Endothelial cell (in vitro differentiated cells): ENCODE measurements at places on chromosomes 13 and 19. TPM values are rescaled to one million over a fixed set of nuclear protein-coding genes. Genes with fewer than 3 reads are reported as not detected.

OVOL3 gene
- not detected for total RNA-seq

ZNF577 gene
- total RNA-seq, result 9.3 TPM

- no peak for DNase-seq
These were observed 3.3 kb upstream of the ZNF556 start for GRCh38 chr19:2863816-2864215.

- no peak for DNase-seq
These were observed 499.5 kb upstream of the GPC6 start for GRCh38 chr13:92727118-92727517.

DNA sequence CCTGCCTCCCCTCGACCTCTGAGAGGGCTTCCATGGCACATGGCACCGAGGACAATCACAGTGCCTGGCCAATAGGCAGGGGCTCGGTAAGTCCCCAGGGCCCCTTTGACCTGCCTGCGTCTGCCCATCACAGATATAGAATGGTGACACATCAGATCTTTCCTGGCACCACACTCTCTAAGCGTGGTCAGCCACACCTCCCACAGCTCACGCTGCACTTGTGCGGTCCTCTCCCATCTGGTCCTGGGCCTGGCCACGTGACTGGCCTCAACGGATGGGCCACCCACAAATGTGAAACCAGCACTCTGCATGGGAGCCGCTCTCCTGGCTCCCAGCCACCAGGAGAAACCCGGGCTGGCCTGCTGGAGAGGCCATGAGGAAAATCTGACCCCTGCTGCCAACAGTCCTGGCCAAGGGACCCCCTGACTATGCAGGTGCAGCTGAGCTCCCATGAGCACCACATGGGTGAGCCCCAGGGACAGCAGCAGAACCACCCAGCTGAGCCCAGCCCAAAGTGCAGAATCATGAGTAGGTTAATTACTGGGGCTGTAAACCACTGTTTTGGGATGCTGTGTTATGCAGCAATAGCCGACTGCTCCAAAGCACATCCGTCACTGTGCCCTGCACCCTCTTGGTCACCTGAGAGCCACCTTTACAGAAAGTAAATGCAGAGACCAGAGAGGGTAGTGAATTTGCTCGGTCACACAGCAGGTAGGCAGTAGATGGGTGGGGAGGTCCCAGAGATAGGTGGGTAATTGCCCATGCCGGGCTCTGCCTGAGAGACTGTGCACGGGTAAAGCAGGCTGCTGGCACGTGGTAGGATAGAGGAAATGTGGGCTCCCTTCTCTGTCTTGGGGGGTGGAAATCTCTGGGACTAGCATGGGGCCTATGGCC is 9.7 kb upstream of the MEF2B start:
- DNase-seq, result no peak

- no peak for DNase-seq
These were observed 221.3 kb upstream of the TRPC4 start for GRCh38 chr13:38090913-38091312.

DNA sequence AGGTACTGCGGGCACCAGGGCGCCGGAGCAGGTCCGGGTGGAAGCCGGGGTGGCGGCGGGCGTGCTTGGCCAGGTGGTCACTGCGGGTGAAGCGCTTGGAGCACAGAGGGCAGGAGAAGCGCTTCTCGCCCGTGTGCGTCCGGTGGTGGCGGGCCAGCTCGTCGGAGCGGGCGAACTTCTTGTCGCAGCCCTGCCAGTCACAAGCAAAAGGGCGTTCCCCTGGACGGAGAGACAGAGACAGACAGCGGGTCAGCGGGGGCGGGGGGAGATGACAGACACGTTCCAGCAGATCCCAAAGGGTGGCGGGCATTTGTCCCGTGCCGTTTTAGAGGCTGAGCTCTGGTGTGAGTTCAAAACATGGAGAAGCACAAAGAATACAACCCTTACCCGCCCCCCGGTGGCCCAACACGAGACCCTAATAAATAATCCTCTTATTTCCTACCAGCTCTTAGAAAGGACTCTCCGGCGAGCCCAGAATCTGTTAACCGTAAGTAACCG is 6.3 kb upstream of the REXO1 start:
- peak; percentile 20 for DNase-seq

DNA sequence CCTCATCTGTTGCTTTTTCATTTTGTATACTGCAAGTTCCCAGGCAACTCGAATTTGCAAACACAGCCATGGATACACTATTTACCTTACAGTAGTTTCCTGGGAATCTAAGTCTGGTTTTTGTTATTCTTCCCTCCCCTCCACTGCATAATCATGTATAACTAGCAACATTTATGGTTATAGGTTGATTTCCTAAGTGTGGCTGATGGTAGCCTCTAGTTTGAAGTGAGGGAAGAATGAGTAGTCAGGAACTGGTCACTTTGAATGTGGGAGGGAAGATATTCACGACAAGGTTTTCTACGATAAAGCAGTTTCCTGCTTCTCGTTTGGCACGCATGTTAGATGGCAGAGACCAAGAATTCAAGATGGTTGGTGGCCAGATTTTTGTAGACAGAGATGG is at the start of gene KCNRG:
KCNRG (plus strand) TSS at position 187 of the 400 bp plus-strand sequence; CDS start at position 237, 50 bp downstream.
- DNase-seq, result no peak

DNA sequence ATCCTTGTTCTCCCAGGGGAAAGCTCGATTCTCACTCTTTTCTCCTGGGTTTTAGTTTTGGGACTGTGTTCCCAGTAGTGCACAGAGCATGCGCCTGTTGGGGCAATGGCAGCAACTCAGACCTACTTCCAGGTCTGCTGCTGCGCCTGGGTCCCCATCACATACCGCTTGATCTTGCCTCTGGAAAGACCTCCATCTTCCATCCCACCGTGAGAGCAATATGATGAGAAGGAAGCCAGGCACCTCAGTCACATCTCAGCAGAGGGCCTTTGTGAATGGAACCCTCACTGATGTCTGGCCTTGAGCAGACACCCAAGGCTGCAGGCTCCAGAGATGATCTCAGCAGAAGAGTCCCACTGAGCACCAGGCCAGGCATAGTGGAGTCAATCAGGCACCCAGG is 176.8 kb upstream of the ZNF507 start:
- DNase-seq, result no peak

- no peak for DNase-seq
These were observed 208.3 kb downstream of the OXGR1 start for GRCh38 chr13:96785986-96786385.

GRCh38 chr19:44697670-44698034 is 1.3 kb upstream of the CEACAM16 start:
- DNase-seq, result no peak
